ENCODE measurements at places on chromosomes 3 and 15.

- DNase-seq, result no peak
Measured at GRCh38 chr3:124489506-124489905, 240.7 kb upstream of the UMPS start.

DNA sequence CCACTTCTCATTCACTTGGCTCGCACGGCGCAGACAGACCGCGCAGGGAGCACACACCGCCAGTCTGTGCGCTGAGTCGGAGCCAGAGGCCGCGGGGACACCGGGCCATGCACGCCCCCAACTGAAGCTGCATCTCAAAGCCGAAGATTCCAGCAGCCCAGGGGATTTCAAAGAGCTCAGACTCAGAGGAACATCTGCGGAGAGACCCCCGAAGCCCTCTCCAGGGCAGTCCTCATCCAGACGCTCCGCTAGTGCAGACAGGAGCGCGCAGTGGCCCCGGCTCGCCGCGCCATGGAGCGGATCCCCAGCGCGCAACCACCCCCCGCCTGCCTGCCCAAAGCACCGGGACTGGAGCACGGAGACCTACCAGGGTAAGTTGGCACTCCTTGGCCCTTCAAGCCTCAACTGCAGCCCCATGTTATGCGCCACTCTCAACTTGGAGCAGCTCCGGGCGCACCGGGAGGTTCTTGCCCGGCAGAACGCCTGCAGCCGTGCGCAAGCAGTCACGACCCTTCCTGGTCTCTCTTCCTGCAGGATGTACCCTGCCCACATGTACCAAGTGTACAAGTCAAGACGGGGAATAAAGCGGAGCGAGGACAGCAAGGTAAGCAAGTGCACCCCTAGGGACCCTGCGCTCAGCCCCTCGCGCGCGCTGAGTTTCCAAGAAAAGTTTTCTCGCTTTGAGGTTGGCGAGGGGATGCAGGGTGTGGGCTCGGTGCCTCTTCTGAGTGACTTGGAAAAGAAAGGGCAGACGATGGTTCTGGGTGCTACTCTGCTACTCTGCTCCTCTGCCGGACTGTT lies at the start of gene BHLHE40:
TSS of gene BHLHE40 (plus strand) at position 10 of the 801 bp plus-strand sequence. CDS start at position 292, 282 bp downstream.
- no peak for DNase-seq

DNA sequence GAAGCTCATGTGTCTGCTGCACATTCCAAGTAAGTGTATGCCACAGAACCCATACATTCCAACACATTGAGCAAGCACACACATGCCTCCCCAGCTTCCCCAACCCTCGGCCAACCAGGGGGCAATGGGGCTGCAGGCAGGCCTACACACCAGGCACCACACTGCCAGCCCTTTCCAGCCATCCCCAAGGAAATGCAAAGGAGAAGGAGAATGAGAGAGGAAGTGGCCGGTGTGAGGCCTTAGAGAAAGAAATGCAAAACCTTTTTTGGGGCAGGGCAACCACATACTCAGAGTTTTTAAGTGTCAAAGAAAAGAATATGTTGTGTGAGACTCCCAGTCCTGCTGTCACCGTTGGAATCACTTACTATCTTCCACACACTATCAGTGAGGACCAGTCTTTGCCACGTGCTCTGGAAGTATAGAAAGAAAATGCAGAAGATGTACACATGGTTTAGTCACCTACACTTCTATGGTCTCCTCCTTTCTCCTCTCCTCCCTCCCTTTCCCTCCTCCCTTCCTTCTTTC lies 11.1 kb downstream of the IGF2BP2 start:
- DNase-seq, result no peak

DNA sequence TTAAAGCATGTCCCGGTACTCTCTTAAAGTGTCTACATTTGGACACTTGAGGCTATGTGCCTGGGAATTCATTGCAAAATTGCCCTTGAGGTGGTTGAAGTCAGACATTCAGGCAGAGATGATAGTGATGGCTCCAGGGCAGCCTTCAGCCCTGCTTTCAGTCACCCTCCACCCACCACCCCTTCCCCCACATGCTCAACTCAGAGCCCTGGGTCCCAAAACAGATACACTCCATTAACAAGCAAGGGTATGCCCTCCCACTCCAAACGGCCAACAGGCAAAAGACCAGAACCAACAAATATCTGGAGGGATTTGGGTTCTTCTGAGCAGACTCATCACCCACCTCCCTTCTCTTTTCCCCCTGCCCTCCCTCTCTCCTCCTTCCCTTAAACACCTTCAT lies 29.9 kb upstream of the VIPR1 start:
- no peak for DNase-seq

- DNase-seq, result no peak
Measured at GRCh38 chr3:161332792-161333191, 38.5 kb downstream of the SPTSSB start.

GRCh38 chr3:26763723-26764122 lies 141.2 kb downstream of the LRRC3B start:
- no peak for DNase-seq

DNA sequence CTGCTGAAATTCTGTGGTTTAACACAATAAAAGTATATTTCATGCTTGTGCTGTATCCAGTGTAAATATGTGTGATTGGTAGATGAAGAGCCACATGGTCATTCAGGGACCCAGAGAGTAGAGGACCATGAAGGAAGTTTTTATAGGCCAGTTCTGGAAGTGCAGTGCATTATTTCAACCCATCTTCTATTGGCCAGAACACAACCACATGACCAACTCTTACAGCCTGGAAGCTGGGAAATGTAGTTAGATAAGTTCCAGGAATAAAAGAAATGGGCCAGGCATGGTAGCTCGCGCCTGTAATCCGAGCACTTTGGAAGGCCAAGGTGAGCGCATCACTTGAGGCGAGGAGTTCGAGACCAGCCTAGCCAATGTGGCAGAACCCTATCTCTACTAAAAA lies 21.4 kb upstream of the PRTG start:
- DNase-seq, result no peak

DNA sequence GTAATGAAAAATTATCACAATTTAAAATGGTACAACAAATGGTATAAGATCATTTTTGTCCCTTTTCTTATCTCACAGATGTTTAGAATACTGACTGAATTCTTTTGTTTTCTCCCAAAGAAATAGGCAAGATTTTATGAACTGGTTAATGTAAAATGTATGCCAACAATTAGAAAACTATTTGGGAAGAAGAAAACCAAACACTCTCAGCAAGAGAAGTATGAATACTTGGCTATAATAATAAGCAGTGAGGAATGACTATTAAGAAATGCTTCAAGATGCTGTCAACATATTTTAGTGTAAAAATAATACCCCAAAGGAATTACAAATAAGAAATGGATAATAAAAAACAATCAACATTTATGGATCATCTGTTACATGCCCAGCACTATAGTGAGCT lies 18.5 kb downstream of the SHQ1 start:
- DNase-seq, result no peak

- DNase-seq, result no peak
Measured at GRCh38 chr3:97821287-97821773, 481 bp upstream of the CRYBG3 start.

DNA sequence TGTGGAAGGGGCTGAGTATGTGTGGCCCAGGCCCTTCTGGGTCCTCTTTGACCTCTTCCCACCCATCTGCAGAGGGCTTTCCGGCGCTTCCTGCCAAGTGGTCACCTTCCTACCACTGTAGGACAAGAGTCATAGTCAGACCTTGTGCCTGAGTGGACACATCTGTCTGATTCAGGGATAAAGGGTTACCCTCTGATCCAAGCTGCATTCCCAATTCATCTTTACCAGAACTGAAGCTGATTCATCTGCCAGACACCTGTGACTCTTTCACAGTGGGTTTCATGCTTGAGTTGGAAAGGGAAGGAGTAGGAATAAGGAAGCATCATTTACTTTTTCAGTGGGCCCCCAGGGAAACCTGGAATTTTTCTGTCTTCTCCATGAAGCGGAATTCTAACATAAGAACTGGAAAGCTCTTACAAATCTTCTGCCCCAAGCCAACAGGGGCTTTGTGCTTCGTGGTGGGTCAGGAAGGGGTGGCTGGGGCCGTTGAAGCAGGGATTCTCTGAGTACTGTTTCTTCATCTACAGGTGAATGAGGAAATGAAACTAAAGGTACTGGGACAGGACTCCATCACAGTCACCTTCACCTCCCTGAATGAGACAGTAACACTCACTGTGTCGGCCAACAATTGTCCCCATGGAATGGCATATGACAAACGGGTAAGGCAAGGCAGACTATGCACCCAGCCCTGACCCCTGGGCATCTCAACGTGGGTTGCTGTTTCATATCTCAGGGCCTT lies 46.4 kb downstream of the C3orf20 start:
- DNase-seq, result no peak

Data from activated T-cell treated with anti-CD3 and anti-CD28 coated beads, Interleukin-2, amount 50 U/mL, for 48 hours (primary cell).